ENCODE measurements at places on chromosomes 1 and 21.

DNA sequence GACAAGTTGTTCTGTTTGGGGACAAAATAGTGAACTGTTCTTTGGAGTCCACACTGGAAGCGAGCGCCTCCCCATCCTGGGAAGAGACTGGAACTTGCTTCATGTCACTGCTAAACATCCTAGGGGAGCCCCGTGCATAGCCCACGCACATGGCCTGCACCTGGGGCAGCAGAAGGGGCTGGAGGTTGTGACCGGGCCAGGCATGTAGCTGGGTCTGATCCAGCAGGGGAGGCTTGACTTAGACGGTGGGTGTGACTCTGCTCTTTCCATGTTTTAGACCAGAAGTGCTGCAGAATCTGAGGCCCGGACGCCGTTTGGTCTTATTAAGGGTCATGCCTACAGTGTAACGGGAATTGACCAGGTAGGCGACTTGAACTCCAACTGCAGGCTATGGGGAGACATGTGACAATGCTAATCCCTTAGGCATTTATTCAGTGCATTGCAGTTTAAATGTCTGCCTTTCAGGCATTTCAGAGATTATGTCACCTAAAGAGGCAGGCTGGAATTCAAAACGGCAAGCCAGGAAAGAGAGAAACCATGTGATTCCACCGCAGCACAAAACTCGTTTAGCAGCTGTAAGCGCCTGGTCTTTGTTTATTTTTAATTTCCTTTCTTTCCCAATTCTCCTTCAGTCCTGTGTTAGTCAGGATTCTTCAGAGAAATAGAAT lies 21.8 kb downstream of the CAPN9 start:
- DNase-seq: no peak

- DNase-seq: no peak
Measured at GRCh38 chr1:194537521-194537920, 1351.1 kb upstream of the B3GALT2 start.

DNA sequence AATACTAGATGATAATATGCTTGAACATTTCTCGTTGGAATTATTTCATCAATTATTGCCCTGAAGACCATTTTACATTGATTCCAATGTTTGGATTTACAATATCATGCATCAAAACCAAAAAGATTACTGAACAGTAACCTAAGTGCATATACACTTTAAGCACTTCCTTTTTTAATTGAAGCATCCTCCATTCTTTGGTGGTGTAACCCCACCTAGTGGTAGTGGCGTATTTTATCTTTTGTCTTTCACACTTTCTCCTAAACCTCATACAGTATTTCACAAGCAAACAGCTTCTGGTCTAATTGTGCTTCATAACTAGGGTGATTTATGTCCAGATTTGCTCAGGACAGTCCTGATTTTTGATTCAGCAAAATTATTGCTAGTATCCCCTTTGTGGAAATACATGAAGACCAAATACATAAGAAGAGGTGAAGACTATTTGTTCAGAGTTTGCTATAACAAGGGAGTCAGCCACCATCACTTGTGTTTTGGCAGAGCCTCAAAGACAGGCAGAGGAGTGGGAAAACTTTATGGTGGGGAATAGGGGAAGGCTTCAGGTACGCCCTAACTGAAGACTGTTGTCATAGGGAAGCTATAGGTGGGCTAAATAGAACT lies 3.4 kb upstream of the NVL start:
- peak; percentile 39 for DNase-seq

DNA sequence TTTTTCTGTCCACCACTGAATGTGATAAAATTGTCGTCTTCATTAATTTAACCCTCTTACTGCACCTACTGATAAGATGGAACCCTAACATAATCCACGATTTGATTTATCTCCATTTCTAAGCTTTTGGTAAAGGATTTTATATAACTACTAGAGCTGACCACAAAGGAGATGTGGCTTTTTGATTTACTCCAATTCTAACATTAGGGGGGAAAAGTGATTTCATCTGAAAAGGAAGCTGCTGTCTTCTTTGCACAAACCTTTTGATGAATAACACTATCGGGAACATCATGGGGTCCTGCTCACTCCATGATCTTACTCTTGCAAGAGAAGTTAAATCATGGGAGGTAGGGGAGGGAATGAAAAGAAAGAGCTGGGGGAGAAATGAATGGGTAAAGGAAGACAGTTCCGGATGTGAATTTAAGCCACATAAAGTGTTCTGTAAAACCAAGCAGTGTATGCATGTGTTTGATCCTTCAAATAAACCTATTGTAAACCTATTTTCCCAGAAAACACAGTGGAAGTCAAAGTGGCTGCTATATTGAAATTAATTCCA lies 161.8 kb downstream of the GABPA start:
- no peak for DNase-seq

DNA sequence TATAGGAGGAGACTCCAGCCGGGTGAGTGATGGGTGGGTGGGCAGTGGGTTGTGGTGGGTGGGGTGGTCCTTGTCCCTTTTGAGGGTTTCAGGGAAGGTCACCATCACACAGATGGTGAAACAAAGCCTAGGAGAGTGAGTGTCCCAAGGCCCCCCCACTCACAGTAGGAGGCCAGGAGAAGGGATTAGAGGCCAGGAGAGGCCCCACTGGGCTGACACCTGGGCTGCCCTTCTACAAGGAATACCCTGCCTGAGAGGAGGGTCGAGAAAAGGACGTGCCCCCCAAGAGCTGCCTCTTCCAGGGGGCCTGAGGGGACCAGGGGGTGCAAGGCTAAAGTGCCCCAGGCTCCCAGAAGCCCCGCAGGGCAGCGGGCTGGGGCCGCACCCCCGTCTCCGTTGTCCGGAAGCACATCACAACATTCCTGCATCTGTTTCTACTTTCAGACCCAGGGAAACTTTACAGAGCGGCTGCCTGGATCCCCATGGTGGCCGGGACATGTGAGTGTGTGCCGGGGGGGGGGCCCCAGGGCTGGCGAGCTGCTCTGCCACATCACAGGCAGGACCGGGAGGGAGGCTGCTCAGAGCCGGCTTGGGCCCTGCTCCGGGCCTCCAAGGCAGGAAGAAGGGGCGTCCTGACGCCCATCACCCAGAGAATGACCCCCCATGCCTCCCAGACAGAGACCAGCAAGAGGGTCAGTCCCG lies 68.2 kb downstream of the ARHGEF16 start:
- DNase-seq: no peak

Data from HAP-1 (cell line).